Cortex of kidney (tissue), 1 donor: ENCODE measurements at places on chromosomes 6 and 20.

DNA sequence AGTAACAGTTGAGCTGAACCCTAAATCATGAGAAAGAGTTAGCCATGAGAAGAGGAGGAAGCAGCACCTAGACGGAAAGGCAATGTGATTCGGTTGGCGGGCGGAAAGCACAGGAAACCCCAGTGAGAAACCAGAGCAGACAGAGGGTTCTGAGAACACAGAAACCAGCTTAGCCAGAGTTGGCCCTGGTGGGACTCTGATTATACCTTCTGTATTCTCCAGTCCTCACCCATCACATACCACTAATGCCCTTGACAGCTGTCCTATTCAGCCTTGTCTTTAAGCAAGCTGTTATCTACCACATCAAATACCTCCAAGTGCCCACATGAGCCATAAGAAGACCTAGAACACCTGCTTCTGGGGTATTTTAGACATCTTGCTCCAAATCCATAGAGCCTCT, 58.9 kb upstream of the LRRC1 start:
- DNase-seq, result no peak

- no peak for DNase-seq
These were observed 368.0 kb downstream of the TBC1D32 start for GRCh38 chr6:120966321-120966720.

GRCh38 chr6:141445928-141446628, 686.6 kb upstream of the GJE1 start:
- DNase-seq, result no peak

GRCh38 chr6:24864343-24864742, 65.6 kb upstream of the ARMH2 start:
- no peak for DNase-seq

- DNase-seq, result no peak
These were observed 61.1 kb upstream of the TGM3 start for GRCh38 chr20:2234598-2235191.

DNA sequence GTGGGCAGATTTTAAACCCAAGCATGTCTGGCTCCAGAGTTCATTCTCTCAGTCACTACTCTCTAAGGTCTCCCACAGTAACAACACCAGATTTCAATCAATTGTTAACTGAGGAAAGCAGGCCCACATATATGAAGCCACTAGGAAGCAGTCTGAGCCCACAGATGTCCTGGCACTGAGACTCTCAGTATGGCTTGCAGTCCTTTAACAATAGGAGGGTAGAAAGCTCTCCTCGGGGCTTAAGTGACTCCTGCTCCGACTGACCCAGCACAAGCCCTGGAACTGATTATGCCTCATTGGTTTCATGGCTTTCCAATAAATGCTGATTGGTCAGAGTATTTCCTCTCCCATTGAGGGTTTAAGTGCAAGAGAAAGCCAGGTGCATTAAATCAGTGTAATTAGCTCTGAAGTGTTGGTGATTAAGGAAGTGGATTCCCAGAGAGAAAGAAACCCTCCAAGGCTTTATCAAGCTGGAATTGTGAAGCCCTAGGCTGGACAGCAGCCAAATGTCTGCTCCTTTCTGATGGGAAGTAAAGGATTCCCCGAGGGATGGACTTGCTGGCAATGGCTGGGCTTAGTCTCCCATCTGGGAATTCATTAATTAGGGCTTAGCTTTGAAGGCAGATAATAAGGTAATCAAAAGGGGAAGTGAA, 76.6 kb upstream of the PROKR2 start:
- no peak for DNase-seq

DNA sequence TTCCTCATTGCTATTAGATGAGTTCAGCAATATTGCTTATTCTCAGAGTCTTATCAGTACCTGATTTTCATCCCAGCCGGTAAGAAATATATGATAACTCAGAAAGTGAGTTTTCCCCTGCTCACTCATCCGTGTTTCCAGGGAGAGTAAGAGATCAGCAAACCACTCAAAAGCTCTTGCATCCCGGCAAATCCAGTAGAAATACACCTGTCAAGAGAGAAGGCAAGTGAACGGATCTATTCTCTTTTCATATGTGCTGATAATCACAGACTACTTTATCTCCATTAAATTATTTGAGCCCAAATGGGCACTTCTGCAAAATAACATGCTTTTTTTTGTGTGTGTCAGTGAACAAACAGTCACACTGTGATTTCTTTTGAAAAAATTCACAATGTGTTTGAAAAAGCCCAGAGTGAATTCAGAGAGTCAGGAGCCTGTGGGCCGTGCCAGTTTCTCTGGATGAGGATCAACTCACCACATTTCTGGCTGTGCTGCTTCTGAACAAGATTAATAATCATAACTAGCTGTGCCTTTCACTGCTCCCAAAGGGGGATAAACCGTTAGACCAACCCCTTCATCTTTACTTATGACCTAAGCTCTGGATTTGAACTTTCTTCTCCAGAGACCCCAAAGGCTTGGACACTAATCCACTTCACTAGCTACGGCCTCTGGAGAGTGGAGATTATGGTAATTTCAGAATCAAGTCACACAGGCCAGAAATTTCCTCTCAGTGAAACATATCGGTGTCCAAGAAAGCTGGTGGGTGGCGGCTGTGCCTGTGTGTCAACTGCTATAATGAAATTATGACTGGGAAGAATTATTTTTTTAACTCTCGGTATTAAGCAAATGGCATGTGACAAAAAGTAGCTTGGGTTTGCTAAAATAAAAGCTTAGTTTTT, 44.2 kb downstream of the NOX3 start:
- DNase-seq, result no peak

DNA sequence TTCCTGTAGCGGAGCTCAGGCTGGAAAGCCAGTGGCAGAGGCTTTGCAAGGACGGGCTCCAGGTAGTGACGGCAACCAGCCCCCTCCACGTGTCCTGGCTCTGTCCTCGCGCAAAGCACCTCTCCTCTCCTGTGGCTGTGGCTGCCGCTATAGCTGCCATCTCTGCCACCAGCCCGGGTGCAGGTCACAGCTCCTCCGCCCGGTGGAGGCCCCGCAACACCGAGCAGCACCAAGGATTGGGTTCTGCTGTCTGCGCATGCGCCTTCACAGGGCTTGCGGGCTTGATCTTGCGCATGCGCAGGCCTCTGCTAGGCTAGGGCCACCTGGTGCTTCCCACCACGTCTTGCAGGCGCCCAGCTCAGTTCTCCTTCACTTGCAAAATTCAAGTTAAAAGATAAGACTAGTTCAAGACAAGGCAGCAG, 625.4 kb downstream of the QKI start:
- DNase-seq, result no peak

GRCh38 chr6:53514677-53515076, 30.2 kb downstream of the GCLC start:
- no peak for DNase-seq

DNA sequence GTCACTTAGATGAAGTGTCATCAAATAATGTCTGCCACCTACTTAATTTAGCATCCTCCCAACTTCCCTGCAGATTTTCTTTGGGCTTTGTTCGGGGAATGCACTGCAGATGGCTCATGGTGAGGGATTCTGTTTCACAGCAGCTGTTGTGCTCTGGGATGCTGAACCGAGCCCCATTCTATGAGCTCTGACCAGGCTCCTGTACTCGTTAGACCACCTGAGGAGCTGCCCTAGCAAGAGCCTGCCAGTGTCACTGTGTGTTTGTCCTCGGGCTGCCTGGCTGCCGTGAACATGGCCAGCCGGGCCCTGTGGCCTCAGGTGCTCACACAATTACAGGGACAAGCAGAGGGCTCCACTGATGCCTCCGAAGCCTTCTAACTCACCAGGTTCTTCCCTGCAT, 238.8 kb upstream of the ECI2 start:
- DNase-seq, result no peak

GRCh38 chr6:6858533-6858982, 249.2 kb upstream of the RREB1 start:
- DNase-seq, result no peak

DNA sequence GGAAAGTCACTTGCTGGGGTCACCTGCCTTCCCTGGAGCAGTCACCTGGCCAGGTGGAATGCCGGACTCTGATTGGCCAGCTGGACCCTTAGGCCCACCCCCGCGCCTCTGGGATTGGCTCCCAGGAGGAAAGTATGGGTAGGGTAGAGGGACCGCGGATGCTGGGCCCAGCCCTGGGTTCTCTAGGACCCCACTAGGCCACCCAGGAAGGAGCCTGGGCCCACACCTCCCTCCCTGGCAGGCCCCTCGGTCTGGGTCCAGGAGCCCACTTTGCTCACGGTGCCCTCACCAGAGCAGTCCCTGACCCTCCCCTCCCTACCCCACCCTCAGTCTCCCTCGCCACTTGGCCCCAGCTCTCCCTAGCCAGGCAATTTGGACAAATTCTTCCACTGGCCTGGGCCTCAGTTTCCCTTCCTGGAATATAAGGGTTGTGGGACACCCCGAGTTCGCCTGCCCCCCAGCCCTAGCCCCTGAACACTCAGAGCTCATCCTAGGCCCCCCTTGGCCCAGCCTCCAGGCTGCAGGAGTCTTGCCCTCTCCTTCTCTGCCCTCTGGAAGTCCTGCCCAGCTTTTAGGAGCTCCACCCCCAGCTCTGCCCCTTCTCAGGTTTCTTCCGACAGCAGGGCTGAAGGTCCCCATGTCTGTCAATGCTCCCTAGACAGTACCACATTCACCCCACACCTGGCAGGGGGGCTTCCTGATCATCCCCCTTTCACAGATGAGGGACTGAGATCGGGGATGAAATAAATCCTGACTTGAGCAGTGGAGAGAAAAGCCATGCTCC, 299.6 kb downstream of the TAF4 start:
- DNase-seq, result no peak

GRCh38 chr20:14453259-14453658, 115.8 kb upstream of the FLRT3 start:
- DNase-seq, result no peak

DNA sequence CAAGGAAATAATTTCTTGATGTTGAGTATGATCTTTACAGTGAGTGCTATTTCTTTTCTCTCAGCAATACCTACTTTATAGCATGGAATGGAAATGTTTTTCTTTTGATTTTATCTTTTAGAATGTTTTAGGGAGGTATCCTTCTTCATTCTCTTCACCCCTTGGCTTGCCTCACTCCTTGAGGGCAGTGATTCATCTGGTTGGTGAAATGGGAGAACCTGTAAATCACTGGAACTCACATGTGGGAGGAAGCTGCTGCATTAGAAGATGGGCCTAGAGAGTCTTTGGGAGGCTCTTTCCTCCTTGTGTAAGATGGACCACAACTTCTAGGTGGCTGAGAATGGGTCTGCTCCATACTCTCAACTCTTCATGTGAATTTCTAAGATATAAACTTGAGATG, 244.8 kb upstream of the SYNCRIP start:
- no peak for DNase-seq

DNA sequence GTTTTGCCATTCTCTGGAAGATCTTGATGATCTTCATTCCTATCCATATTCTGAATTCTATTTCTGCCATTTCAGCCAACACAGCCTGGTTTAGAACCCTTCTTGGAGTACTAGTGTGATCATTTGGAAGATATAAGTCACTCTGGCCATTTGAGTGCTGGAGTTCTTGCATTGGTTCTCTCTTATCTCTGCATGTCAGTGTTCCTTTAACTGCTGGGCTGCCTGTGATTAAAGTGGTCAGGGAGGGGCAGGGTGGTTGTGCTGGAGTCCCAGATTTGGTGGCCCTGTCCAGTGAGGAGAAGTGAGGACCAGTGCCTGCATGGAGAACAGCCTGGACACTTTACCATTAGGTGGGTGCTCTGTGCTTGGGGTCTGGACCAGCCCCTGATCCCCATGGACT, 173.0 kb downstream of the SOD2 start:
- no peak for DNase-seq

GRCh38 chr20:49482621-49483017, at the start of gene KCNB1:
Gene KCNB1, minus strand, starts transcription at chr20:49482668. Its CDS starts 188 bp downstream, at chr20:49482480.
- no peak for DNase-seq

DNA sequence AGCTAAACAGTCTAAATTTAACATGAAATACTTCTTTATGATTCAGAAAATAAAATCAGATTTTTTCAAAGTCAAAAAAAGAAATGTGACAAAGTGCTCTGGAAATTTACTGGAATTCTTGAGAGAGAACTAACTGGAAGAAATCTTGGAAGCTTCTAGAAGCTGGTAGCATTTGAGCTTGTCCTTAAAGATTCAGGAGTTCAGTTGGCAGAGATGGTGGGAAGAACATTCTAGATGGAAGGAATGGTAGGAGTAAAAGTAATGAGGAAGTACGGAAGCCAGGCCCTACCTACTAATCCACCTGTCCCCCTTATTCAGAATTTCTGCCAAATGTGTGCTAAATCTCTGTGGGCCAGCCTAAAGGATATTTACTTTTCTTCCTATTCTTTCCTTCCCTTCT, 21.2 kb downstream of the RALY start:
- no peak for DNase-seq

DNA sequence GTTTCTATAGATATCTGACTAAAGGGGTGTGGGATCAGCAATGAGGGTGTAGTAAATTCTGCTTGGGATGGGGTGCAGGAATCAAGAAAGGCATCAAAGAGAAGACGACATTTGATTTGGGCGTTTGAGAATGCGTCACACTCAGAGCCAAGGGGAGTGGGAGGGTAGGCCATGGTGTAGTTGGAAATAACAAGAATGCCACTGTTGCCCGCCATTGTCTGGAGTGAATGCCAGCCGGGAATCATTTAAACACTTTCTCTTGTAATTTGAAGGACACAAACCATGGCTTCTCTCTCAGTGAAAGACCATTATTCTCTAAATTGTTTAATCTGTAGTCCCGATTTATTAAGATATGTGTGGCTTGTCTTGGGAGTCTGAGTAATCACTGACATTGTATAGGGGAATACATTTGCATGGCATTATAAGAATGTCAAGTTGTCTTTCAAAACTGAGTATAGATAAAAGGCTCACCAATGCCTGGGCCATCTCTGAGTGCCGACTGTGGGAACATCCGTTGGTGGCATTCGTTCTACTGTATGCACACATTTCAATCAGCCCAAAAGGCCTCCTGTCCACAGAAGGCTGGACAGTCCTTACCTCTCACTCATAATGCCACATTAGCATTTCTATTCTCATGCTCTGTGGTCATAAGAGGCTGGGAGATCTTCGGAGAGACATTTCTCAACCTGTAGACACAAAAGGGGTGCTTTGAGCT, 777.8 kb downstream of the KIF16B start:
- no peak for DNase-seq

- no peak for DNase-seq
These were observed 158.8 kb downstream of the DST start for GRCh38 chr6:56483929-56484328.

DNA sequence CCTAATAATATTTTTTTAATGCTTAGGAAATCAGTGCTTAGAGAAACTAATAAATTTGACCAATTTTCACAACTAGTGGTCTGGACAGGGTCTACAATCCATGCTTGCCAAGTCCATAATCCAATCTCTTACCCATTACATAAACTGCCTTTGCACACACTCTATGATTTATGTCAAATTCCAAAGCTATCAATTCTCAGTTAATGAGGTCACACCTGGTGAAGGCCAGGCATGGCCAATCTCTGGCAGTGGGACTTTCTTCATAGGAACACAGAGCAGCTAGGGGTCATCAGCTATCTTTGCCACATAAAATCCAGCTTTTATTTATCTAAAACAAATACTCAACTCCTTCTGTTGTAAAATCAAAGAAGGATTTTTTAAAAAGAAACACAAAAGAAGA, 21.2 kb downstream of the PAK5 start:
- DNase-seq, result no peak
